ENCODE measurements at places on chromosomes 7 and 10.

DNA sequence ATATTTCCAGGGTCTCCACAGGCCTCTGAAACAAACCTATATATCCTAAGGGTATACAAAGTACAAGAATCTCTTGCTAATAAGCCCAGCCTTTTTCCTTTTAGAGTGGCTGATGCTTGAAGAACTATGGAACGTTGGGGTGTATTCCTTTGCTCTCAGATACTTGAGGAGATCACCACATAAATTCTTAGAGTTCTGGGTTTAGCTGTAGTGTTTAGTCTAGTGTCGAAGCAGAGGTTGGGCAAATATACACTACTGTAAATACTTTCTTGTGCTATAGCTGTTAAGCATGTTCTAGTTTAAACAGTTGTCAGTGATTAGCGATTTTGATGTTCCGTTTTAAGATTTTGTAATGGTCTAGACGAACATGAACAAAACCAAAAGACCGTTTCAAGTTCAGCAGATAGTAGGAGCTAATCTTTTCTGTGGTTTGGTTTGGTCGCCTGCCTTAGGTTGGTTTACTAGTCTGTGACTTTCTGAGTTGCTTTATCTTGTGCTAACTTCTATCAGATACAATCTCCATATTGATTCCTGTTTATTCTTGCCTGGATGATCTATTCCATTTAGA lies 229.6 kb downstream of the NSUN6 start:
- no peak overlapping the region for H3K27ac ChIP-seq
- DNase-seq: no peak

GRCh38 chr7:64640504-64640903 lies 25.4 kb upstream of the ZNF107 start:
- no peak overlapping the region for H3K27ac ChIP-seq
- no peaks in the 10 kb centered on the region for H3K4me1 ChIP-seq
- H3K27me3 ChIP-seq: no peaks in the 10 kb centered on the region
- H3K36me3 ChIP-seq: no peaks in the 10 kb centered on the region
- H3K4me3 ChIP-seq: no peak overlapping the region

DNA sequence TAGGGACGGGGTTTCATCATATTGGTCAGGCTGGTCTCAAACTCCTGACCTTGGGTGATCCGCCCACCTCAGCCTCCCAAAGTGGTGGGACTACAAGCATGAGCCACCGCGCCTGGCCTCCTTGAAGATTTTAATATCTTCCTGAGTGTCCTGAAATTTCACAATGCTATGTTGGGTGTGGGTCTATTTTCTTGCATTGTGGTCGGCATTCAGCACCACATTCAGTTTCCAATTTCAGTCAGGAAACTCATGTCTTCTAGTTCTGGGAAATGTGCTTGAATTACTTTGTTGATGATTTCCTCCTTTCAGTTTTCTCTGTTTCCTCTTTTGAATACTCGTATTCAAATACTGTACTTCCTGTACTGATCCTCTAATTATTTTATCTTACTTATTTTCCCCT lies 49.3 kb upstream of the IL6 start:
- DNase-seq: no peak
- peak overlapping the region; percentile 48 for H3K27ac ChIP-seq
- H3K4me3 ChIP-seq: no peak overlapping the region
- no peaks in the 10 kb centered on the region for H3K36me3 ChIP-seq
- no peaks in the 10 kb centered on the region for H3K27me3 ChIP-seq
- peaks cover 12% of the 10 kb centered on the region for H3K4me1 ChIP-seq

DNA sequence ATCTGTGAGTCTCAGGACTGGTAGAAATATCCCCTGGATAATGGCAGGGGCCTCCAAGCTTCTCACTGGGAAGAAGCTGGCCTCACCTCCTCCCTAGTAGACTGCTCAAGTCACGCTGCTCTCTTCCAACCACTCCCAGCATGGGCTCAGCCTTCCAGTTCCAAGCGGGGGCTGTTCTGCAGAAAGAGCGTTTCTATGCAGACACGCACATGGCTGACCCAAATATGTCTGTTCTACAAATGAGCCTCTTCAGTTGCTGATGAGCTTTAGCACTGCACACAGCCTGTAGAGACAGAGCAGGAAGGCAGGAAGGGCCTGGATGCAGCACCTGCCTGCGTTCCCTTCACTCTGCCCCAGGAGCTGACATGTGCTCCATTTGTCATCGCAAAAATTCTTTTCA lies 523.9 kb upstream of the MGMT start:
- H3K27ac ChIP-seq: no peak overlapping the region
- no peak overlapping the region for H3K4me3 ChIP-seq

DNA sequence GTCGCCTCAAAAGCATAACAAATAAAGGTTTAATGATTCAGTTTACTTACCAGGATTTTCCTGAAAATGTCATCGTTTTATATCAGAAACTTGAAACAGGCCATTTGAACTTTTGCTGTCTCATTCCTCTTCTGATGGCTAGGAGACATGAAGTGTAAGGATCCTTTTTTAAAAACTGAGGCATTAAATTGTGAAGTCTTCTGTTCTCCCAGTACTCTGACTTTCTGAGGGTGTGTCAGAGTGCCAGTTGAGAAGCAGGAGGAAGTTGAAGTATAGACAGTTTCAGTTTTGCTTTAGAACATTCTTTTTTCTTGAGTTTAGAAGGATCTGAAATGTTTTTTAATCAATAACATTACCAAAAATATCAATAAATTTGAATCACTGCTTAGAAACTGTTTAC lies at the start of gene SAMD9L:
Gene SAMD9L (minus strand): TSS at position 242 of the 400 bp plus-strand sequence. CDS start 12,414 bp downstream, outside the sequence.
- H3K4me1 ChIP-seq: no peaks in the 10 kb centered on the region
- no peaks in the 10 kb centered on the region for H3K36me3 ChIP-seq

DNA sequence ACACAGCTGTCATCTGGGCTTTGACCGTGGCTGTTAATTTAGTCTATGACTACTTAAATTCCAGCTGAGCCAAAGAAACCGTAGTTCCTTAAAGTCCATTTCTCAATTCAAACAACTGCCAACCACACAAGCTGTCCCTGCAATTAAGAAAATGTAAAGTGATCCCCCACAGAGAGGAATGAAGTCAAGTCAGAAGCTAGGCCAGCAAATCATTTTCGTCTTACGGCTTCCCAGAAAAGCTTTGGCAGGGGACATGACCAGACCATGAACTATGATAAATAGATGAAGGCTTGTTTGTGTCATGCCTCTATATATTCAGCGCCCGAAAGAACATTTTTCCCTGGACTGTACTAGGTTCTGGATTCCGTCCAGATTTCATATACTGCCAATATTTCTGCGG lies 54.6 kb downstream of the HACD1 start:
- DNase-seq: no peak
- no peaks in the 10 kb centered on the region for H3K4me1 ChIP-seq
- H3K4me3 ChIP-seq: no peak overlapping the region

GRCh38 chr10:98351831-98352402 lies 63.1 kb downstream of the PYROXD2 start:
- no peak for DNase-seq
- H3K27ac ChIP-seq: no peak overlapping the region
- H3K4me3 ChIP-seq: no peak overlapping the region
- no peaks in the 10 kb centered on the region for H3K36me3 ChIP-seq
- no peaks in the 10 kb centered on the region for H3K4me1 ChIP-seq

DNA sequence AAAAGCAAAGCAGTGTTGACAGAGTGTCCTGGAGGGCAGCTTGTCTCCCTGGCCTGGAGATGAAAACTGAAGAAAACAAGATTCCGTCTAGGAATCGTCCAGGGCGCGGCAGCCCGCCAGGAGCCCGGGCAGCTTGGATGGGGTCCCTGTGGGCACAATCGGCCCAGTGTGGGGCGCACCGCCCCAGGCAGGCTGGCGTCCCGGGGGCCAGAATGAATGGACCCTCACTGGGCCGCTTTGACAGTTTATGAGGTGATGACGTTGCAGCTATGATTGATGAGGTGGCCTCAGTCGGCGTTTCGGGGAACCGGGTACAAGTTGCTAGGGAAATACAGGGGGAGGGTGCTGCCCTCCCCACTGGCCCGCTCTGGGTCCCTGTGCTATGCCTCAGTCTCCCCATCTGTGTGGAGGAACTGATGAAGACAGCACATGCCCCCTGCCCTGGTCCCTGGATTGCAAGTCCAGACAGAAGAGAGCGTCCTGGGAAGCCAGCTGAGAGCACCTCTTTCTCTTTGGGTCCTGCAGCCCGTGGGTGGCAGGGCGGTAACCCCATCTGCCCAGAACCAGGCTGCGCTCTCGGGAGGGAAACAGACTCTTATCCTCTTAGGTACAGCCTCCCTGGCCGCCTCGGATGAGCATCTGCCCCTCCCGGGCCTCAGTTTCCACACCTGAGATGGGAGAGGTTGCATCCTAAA lies 131.3 kb downstream of the LHPP start:
- H3K36me3 ChIP-seq: no peaks in the 10 kb centered on the region
- no peak for DNase-seq
- H3K4me1 ChIP-seq: peaks cover 50% of the 10 kb centered on the region
- no peak overlapping the region for H3K27ac ChIP-seq
- no peak overlapping the region for H3K4me3 ChIP-seq

DNA sequence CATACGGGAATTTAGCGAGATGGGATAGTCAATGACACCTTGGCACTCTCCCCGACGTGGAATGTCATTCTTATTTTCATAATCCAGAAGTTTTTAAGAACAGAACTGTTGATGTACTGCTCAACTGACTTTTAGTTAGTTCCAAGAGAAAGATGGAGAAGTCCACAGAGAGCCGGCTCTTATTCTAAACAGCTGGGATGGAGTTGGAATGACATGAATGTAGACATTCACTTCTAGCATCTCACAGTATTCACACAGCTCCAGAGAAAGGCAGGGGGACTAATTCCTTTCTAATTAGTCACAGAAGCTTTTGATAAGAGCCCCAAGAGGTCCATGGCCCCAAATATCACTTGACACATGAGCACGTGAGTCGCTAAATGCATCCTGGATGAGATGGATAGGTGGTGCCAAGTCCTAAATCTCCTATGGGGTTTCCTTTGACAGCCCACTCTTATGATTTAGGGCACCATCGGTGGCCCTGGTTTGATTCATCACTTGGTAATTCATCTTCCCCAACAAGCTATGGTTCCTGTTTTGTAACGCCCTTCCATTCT lies 420.3 kb upstream of the AUTS2 start:
- H3K4me3 ChIP-seq: no peak overlapping the region
- no peaks in the 10 kb centered on the region for H3K27me3 ChIP-seq
- no peaks in the 10 kb centered on the region for H3K4me1 ChIP-seq
- DNase-seq: no peak
- H3K36me3 ChIP-seq: no peaks in the 10 kb centered on the region

DNA sequence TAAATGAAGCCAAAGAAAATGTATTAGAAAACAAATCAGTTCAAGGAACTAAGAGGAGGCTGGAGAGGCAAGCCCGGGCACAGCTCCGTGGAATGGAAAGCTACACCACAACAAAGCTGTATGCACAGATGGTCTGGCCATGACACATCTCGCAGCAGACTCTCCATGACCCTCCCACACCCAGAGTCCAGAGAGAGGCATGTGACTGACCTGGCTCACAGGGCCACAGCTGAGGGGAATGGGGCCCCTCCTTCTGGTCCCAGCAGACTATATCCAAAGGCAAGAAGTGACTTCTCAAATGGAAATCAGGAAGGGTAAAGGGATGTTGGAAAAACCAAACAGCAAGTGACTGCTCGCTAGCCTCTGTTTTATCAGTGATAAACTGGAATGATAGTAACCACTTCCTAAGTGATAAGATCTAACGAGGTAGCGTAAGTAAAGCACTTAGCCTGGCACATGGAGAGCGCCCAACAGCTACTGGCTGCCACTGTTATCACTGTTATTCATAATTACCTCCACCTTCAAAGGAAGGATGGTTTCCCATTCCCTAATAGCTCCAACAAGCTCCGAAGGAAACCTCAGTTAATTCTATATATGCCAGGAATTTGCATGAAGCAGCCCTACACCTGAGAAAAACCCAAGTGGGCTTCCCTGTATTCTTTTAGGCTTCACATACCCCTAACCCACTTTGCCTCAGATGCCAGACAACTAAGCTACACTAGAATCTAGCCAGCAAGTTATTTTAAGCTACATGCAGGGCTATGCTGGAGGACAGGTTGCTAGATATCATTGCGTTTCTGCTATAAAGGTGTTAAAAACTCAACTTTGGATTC lies 8.4 kb downstream of the OSBPL3 start:
- H3K4me3 ChIP-seq: no peak overlapping the region
- no peaks in the 10 kb centered on the region for H3K27me3 ChIP-seq
- no peak overlapping the region for H3K27ac ChIP-seq
- DNase-seq: peak; percentile 77

- H3K4me1 ChIP-seq: peaks cover 12% of the 10 kb centered on the region
- H3K27me3 ChIP-seq: no peaks in the 10 kb centered on the region
- no peaks in the 10 kb centered on the region for H3K36me3 ChIP-seq
- H3K4me3 ChIP-seq: no peak overlapping the region
Measured at GRCh38 chr10:100562008-100562672, 26.4 kb downstream of the HIF1AN start.

DNA sequence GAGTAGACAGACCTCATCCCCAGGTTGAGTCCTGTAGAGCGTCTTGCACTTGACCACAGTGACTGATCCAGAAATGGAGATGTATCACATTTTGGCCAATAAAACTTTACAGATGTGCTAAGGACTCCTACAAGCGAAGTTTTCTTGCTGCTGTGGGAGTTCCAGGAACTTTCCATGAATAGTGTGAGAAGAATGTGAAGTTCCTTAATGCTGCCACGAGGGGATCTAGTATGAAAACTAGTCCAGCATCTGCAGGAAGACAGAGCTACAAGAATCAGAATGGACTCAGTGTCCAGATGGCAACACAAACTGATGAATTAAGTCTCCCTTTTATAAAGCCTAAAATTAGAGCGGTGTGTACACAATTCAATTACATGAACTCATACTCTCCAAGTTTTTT lies 14.8 kb upstream of the LSM8 start:
- H3K36me3 ChIP-seq: no peaks in the 10 kb centered on the region
- H3K27me3 ChIP-seq: 0 out of 2 replicates have a peak, but pooled peaks cover 4% of the 10 kb centered on the region
- H3K4me1 ChIP-seq: no peaks in the 10 kb centered on the region
- DNase-seq: peak; percentile 21
- no peak overlapping the region for H3K4me3 ChIP-seq
